ENCODE measurements at places on chromosomes 1 and 21.

DNA sequence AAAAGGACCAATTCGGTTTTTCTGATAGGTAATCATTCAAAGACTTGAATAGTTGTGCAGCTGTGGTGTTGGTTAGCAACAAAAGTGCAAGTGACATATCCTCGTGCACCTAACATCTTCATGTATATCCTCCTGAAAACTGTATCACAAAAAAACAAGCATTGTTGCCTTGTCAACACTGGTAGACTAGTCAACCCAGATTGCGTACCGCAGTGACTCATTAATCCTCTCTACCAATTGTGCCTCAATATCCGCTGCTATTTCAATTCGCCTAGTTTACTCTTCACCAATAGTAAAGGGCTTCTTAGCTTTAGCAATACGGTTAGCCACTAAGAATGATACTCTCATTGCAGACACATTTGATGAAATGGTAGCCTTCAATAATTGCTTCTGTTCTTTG is 3.5 kb downstream of the HHAT start:
- no peak for DNase-seq

- DNase-seq = no peak
Observed at GRCh38 chr1:183911285-183911684, 106.4 kb downstream of the RGL1 start.

- no peak for DNase-seq
Observed at GRCh38 chr1:88210103-88210787, 473.8 kb upstream of the PKN2 start.

GRCh38 chr1:151058692-151059091 is 730 bp downstream of the CDC42SE1 start:
- DNase-seq = no peak
